ENCODE measurements at places on chromosomes 3 and 15. TPM values are rescaled to one million over a fixed set of nuclear protein-coding genes. Genes with fewer than 3 reads are reported as not detected.

Gene ASB14
- not detected for total RNA-seq

Gene PLCH1
- 2.4 TPM for total RNA-seq

Gene IL20RB
- 2.1 TPM for total RNA-seq

Gene IGF2BP2
- total RNA-seq, result 0.32 TPM

Gene CCNB2
- 107 TPM for total RNA-seq

Gene MED12L
- 0.76 TPM for total RNA-seq

Gene TMEM158
- total RNA-seq, result 0.13 TPM

Gene TRH
- total RNA-seq, result not detected

Gene LRRIQ4
- 0.16 TPM for total RNA-seq

DNA sequence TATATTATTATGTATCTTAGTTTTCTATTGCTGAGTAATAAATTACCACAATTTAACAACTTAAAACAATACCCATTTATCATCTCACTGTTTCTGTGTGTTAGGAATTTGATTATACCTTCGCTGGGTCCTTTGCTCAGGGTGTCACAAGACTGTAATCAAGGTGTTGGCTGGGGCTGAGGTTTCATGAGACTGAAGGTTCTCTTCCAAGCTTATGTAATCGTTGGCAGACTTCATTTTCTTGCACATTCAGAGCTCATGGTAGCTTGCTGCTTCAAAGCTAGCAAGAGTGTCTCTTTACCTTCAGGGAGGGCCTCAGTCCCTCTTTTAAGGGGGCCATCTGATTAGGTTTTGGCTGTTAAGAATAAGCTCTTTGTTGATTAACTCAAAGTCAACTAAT is 293.1 kb downstream of the POLQ start:
- no peak for DNase-seq

- no peak for DNase-seq
Measured at GRCh38 chr3:34189133-34189532, 390.7 kb downstream of the PDCD6IP start.

GRCh38 chr3:8737823-8738222 is 4.2 kb downstream of the CAV3 start:
- no peak for DNase-seq

DNA sequence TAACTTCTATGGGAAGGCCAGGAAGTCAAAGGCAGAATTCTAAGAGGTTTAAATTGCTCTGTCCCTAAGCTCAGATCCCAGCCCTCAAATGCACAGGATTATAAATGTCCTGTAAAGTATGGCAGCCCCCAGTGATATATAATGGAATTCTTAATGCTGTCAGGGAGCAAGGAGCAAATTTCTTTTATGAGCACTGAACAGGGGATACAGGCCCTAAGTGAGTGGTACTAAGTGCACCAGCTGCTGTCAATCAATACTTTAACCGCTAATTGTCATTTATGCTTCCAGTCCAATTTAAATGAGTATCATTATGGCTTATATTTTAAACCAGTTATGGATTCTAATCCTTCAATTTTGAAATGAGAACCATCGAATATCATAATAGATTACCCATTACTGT is 4.7 kb downstream of the SLC9A9 start:
- DNase-seq, result no peak

DNA sequence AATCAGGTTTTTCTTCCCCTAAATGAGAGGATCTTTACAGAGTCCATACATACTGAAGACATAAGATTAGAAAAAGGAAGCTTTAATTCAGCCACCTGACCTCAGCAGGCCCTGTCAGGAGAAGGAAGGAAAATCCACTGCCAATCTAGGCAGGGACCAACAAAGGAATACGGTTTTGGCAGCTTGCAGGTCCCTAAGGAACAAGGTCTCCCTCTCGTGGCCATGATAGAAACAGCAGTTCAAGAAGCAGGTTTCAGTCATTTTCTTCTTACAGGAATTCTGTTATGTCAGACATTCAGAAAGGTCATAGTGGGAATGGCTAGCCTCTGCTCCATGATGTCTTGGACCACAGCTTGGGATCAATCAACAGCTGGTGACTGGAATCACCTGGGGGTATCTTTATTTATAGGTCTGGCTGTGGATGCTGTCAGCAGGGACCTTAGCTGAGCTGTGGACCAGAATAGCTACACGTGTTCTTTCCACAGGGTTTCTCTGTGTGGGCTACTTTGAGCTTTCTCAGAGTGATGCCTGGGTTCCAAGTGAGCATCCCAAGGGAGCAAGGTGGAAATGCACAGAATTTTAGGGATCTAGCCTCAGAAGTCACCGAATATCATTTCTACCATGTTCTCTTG is 9.4 kb upstream of the CMSS1 start:
- DNase-seq, result peak; percentile 54

- DNase-seq, result no peak
Measured at GRCh38 chr15:60758961-60759729, 280.2 kb upstream of the ICE2 start.

DNA sequence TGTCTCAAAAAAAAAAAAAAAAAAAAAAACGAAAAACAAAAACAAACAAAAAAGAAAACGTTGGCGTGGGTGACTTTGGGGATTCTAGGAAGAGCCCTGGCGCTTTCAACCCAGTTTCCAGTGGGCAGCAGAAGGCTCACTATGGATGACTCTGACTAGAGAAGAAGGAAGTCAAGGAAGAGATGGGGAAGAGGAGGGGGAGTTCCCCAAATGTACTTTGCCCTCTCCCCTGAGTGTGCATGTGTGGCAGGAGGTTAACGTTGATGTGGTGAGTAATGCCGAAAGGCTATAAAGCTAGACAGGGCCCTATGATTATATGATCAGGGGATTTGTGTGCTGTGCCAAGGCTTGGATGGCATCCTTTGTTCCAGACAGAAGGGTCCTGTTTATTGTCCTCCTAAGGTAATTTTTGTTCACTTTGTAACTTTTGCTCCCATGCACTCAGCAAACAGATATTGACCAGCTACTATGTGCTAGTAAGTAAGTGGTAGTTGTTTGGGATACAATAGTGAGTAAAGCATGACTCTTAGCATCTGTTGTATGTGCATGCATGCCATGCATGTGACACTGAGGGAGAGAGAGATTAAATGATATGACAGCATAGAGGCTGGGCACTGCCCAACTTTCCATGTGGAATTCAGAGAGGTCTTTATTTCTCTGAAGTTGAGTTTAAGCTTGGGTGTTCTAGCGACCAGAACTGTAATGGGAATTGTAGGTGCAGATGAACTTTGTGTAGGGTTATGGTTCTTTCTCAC is 750 bp upstream of the HHLA2 start:
- no peak for DNase-seq

DNA sequence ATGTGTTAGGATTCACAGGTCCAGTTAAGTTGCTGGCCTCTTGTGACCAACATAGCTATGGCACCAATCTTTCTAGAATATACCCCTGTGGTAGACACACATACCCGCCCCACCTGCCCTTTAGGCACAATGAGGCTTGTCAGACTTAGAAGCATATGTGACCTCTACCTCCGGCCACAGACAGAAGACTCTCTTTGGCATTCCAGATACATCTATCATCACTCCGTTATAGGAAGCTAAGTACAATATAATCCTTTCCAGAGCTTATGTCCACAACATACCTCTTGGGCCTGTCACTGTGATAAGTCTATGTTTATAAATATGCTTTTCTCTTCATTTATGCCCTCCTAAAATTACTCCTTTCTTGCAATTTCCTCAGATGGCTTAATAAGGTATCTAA is 39.8 kb downstream of the CD47 start:
- no peak for DNase-seq

DNA sequence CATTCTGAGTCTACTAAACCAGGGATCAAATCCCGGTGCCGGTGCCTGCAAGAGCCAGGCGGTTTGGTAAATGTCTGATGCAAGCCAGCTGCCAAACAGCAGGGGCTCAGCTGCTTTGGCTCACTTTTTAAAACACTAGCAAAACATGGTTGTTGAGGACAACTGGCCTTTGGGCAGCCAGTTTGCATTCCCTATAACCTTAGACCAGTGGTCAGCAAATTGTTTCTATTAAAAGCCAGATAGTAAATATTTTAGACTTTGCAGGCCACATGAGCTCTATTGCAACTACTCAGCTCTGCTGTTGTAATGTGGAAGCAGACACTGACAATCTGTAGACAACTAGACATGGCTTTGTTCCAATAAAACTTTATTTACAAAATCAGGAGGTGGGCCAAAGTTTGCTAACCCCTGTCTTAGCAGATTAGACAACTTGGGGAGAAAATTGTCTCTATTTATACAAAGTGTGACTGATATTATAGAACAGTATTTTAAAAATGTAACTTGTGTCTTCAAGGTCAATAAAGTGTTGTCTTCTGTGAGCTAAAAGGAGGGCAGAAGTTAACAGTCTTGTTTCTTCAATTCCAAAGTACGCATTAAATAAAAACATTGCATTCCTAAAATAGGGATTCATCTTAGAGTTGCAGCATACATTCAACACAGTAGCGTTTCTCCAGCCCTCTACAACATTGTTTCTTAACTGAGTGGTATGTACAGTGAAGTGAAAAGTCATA is 67.6 kb downstream of the SSUH2 start:
- no peak for DNase-seq

GRCh38 chr15:68047826-68048225 is 6.3 kb upstream of the PIAS1 start:
- DNase-seq, result no peak

- no peak for DNase-seq
Measured at GRCh38 chr15:94177112-94177511, 54.2 kb upstream of the MCTP2 start.

DNA sequence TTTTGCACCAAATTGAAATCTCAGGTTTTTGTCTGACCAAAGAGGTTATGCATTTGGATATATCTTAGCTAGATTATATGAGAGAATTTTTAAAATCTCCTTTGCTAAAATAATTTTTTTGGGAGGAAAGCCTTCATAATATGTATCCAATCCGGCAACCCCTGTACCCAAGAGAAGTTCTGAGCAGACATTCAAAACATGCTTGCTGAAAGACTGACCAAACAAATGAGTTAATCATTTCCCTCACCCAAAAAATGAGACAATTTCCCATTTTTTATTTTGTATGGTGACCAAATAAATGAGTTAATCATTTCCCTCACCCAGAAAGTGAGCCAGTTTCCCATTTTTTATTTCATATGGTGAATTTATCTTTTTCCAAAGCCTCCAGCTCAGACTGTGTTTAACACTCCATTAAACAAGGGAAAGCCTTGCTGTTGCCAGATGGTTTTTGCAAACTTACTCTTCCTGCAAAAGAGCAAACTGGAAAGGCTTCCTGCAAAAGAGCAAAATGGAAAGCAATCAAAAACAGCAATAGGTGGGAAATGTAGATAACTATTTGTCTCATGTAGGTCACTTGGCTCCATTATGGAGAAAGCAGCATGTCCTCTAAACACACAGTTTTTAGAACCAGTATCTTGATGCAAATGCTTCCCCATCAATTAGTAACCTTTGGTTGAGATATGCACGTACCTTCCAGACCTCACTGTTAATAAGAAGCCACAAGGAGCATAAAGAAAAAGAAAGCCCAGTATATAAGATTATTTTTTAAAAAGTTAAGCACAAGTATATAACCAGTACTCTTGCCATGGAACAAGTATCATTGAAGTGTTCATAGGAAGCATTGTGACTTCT is 78.4 kb upstream of the OSTN start:
- DNase-seq, result no peak

GRCh38 chr15:56394909-56395308 is 29.7 kb downstream of the TEX9 start:
- no peak for DNase-seq

- DNase-seq, result peak; percentile 72
Measured at GRCh38 chr15:66720206-66721010, 18.4 kb downstream of the SMAD6 start.

- no peak for DNase-seq
Measured at GRCh38 chr15:44034933-44035624, 160.0 kb downstream of the FRMD5 start.

DNA sequence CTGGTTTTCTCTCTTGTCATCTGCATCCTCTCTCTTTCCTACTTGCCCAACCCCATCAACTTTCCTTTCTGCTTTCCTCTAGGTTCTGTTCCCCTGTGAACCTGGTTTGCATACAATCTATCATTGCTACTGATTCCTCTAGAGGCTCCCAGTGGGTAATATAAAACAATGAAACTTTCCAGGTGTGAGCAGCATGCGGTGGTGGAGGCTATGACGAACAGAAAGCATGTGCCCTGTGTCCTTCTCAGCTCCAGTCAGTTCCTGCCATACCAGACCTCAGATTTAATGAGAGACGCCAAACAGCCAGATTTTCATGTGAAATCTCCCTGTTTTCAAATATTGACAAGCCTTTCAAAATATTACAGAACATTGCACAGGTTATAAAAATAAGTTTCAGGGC is 3.5 kb upstream of the ACAP2 start:
- no peak for DNase-seq

DNA sequence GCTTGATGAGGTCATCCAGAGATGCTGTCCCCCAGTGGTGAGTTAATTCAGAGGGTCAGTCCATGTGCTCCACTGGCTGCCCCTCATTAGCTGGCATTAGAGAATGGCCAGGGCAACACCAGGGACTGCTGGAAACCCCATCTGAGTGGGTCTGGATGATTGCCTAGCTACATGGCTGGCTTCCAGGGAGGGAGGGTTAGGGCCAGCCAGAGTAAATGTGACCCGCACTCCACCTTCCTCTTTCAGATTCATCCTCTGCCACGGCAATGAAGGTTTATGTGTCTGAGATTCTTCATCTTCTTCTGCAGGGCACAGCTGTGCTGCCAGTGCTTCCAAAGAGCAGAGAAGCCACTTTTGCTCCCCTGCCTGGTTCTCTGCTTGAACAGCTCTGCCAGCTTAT is 391.9 kb downstream of the OCA2 start:
- DNase-seq, result no peak

GRCh38 chr3:170222647-170223541 is 670 bp downstream of the PRKCI start:
- DNase-seq, result peak; percentile 40

GRCh38 chr3:194682694-194683310 is 2.9 kb upstream of the FAM43A start:
- DNase-seq, result peak; percentile 81

DNA sequence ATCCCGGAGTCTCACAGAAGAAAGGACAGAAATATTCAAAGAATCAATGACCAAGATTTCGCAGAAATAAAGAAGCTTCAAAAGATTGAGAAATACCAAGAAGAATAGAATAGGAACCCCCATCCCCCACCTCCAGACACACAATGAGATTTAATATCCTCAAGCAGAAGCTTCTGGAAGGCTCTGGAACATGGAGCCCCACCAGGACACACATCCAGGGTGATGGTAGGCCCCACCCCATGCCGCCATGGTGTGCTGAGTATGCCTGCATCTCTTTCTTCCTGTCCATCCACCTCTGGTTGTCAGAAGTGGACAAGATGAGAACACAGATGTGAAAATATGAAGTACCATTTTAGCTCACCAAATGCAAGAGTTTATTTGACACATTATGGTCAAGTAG is 19.3 kb downstream of the PRR23E start:
- DNase-seq, result peak; percentile 4

Measured in activated CD8-positive, alpha-beta T cell treated with anti-CD3 and anti-CD28 coated beads, Interleukin-2, amount 10 ng/mL, durations not matched to agents 7 days and 5 days (primary cell).